ENCODE measurements at places on chromosomes 2 and 18.

DNA sequence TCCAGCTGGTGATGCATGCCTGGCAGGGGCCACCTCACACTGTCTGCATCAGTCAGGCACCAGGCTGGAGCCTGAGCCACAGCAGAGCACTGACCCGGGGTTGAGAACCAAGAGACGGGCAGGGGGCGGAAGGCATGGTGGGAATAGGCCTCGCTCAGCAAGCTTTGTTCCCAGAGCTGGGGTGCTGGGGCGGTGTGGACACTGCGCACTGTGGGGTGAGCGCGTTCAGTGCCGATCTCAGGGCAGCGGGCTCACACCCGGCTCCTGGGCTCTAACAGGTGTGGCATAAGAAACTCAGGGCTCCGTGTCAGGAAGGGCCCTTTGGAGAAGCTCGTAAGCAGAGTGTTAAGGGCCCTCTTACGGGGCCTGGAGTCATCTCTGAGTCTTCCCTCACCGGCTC lies 15.7 kb downstream of the SH3RF3 start:
- DNase-seq: no peak

DNA sequence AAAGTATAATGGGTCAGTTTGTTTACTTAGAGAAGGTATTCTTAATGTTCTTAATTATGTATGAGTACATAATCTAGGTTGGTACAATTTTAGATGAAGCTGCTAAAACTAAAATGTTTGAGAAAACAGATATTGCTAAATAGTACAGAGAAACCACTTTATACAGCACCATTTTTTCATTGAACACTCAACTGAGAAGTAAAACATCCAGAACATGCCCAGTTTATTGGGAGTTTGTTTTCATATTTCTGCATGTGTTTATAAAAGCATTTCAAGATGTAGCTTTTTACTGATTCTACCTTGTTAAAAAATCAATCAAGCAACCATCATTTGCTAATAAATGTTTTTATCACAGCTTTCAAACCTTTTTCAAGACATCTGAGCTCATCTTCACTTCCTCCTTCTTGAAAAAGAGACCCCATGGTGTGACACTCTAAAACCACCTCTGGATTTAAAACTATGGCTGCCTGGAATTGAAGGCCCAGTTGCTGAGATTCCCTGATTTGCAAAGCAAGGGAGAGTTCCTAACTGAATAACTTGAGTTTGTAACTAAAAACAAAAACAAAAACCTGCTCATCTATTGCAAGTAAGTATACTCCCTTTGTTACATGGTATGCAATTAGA lies 585.9 kb downstream of the ZEB2 start:
- no peak for DNase-seq

DNA sequence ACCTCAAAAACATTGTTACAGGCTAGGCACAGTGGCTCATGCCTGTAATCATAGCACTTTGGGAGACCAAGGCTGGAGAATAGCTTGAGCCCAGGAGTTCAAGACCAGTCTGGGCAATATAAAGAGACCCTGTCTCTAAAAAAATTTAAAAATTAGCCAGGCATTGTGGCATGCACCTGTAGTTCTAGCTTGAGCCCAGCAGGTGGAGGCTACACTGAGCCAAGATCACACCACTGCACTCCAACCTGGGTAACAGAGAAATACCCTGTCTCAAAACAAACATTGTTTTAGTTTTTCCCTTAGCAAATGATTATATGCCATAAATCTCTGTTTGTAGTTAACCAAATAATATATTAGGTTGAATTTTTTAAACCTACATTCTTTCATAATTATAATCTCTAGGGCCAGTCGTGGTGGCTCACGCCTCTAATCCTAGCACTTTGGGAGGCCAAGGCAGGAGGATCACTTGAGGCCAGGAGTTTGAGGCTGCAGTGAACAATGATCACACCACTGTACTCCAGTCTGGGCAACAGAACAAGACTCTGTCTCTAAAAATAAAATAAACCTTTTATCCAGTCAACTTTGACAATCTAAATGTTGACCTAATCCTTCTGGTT lies 13.3 kb upstream of the CYP20A1 start:
- DNase-seq: peak; percentile 32

DNA sequence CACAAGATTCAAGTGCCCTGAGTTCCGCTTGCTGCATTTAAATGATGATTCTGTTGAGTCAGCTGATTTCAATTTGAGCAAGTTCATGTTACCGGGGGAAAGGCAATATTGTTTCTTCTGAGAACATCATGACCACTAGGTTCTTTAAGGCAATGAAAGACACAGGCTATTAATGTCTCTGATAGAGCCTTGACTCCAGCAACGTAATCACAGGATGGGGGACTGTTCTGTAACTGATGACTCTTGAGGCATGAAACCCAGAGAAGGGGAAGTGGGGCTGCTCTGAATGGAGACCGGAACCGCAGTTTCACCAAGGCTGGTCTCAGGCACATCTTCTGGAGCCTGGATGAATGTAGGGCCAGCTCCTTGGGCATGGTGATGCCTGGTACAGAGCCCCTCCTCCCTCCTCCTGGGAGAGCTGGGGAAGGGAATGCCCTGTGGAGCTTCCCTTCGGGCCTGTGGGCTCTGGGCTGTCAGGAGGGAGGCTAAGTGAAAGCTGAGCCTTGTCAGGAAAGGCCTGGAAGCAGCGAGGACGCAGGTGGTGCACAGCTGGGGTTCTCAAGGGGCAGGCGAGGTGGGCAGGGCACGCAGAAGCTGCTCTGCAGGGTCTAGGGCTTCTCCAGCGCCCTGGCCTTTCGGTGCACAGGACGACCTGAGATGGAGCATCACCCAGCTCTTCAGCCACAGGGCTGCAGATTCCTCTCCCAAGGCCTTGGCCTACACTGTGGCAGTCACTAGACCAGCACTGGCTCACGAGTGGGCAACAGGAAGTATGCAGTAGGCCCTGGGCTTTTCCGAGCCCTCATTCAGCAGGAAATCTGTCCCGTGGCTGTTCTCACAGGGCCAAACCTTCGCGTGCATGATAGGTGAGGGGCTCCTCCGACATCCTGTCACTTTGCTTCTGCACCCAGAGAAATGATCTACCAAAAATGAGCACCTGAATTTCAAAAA lies 36.6 kb upstream of the PRLH start:
- DNase-seq: no peak

- no peak for DNase-seq
Observed at GRCh38 chr2:199907008-199907714, 3.9 kb upstream of the C2orf69 start.

DNA sequence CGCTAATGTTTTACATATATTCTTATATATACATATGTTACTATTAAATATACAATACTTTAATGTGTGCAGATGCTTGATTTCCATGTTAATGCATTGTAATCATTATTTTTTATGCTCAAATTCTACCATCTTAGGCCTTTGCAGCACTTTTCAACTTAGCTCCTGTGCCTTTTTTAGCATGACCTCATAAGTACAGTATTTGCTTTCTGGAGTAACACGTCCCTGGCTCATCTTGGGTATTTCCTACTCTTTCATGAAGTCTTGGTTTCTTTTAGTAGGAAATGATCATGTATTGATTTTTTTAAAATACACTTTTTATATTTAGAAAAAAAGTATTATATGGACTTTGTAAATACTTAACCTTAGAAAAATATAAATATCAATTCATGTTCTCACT lies 36.5 kb downstream of the CAB39 start:
- no peak for DNase-seq

GRCh38 chr2:182506606-182507005 lies 79.8 kb upstream of the PDE1A start:
- DNase-seq: no peak

- peak; percentile 18 for DNase-seq
Observed at GRCh38 chr2:239396881-239397681, 3.7 kb downstream of the HDAC4 start.

- DNase-seq: no peak
Observed at GRCh38 chr2:24399434-24400206, 39.3 kb upstream of the ITSN2 start.

GRCh38 chr2:62467475-62468321 lies 38.3 kb downstream of the TMEM17 start:
- DNase-seq: no peak
